ENCODE measurements at places on chromosomes 3 and 15.

DNA sequence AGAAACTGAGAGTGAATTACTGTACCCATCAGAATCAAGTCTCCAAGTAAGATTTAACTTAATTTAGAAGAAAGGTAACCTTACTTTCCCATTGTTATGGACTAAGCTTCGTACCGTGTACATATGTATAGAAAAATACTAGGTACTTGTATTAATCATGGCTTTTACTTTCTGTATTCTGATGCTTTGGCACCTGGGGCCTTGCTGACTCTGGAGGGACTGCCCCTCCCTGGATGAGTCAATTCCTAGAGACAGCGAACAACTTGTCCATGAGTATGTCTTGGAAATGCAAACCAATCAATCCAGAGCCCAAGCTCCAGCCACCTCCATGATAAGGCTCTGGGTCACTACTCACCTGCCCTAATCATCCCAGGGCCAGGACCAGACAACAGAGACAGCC lies 50.0 kb upstream of the DGKG start:
- DNase-seq = no peak

- DNase-seq = no peak
Observed at GRCh38 chr3:71701251-71701762, 23.9 kb downstream of the EIF4E3 start.

- no peak for DNase-seq
Observed at GRCh38 chr3:122146466-122146865, 37.0 kb upstream of the CASR start.

DNA sequence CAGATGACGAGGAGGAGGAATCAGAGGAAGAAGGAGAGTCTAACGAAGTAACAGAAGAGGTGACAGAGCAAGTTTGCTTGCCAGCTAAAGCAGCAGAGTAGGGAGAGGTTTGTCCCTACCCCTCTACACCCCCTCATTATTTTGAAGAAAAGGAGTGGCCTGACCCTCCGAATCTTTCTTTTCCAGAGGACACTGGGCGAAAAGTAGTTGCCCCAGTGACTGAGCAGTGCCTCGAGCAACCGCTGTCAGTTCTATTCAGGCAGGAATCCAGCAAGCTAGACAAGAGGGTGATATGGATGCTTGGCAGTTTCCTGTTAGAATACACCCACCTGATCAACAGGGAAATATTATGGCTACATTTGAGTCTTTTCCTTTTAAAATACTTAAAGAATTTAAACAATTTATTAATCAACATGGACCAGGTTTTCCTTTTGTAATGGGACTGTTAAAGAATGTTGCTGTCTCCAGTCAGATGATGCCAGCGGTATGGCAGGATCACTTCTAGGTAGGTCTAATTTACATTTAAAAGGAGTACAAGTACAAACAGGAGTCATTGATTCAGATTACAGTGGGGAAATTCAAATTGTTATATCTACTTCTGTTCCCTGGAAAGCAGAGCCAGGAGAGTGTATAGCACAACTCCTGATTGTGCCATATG lies 31.9 kb upstream of the ACVR2B start:
- no peak for DNase-seq

- no peak for DNase-seq
Observed at GRCh38 chr3:170277833-170278580, 55.8 kb downstream of the PRKCI start.

- DNase-seq = no peak
Observed at GRCh38 chr3:66068255-66068654, 29.5 kb upstream of the MAGI1 start.

DNA sequence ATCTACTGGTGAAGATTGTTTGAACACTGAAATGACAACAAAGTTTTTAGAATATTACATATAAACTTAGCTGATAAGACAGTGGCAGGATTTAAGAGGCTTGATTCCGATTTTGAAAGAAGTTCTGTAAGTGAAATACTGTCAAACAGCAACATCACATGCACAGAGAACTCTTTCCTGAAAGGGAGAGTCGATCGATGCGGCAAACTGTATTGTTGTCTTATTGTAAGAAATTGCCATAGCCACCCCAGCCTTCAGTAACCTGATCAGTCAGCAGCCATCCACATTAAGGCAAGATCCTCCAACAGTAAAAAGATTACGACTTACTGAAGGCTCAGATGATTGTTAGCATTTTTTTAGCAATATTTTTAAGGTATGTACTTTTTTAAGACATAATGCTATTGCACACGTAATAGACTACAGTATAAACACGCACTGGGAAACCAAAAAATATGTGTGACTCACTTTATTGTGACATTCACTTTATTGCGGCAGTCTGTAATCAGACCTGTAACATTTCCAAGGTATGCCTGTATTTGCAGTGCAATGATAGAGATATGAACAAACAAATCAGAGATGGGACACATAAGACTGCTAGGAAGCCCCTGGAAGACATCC lies 225.6 kb upstream of the UBE2E1 start:
- DNase-seq = no peak

DNA sequence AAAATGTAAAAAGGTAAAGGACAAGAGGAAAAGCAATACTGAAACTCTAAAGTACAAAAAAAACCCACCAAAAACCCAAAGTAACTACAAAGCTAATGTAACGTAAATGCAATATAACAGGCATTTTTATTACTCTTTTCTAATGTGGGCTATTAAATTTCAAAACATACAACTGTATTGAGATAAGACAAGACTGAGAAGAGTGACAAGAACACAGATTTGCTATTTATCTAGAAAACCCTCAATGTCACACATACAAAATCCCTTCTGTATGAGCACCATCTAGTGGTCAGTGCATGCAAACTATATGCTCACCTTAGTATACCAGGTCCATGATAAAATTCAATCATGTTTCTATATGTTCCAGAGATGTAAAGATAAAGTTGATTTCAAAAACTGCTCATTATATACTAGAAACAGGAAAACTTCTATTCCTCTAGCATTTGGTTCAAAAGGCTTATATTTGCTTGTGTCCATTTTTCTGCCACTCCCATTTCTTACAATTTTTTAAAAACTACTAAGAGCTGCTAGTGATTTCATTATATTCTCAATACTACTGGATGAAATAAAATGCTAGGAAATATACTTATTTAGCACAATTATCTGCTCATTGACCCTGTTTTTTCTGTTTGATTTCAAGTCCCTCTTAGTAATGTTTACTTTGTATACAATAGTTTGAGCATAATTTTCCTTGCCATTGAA lies 111.4 kb downstream of the DLG1 start:
- DNase-seq = no peak

DNA sequence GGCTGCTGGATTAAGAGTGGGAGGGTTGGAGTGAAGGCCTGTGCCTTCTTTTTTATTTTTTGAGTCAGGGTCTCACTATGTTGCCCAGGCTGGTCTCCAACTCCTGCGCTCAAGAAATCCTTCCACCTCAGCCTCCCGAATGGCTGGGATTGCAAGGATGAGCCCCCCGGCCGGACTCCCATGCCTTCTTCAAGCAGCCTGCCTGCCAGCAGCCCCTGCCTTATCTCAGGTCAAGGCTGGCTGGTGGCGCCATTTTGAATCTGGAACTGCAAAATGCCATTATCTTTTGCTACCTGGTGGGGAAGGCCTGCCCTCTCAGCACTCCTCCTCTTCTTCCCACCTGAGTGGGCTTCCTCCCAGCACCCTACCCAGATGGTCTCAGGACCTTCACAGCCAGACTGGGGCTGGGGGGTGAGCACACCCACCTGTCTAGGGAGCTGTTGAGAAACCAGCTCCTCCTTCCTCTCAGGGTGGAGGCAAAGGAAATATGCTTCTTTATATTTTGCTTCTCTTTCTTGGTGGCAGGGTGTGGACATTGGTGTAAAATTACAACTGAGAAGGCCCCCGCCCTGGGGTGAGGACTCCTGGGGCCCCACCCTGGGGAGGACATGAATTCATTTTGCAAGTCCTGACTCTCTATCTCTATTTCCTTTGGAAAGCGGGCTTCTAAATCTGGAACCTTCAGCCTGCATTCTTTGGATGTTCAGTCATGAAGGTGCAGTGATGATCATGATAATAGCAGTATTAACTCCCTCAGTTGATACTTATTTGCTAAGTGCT lies 7.7 kb upstream of the FLNB start:
- DNase-seq = no peak

DNA sequence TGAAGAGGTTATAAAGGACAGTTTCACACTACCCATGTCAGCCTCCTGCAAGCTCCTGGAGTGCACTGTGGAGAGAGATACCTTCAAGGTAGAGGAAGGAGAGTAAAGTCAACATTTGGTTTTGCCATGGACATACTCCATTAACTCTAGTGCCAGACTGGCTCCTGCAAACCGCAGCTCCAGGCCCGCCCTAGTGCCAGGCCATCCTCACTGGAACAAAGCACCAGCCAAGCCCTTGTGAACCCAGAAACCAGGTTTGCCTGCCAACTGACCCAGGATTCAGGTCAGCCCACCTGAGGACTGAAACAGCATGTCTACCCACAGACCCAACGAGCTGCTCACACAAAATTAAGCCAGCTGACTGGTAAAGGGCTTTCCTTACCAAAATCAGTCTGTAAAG lies 41.0 kb upstream of the TP63 start:
- no peak for DNase-seq

DNA sequence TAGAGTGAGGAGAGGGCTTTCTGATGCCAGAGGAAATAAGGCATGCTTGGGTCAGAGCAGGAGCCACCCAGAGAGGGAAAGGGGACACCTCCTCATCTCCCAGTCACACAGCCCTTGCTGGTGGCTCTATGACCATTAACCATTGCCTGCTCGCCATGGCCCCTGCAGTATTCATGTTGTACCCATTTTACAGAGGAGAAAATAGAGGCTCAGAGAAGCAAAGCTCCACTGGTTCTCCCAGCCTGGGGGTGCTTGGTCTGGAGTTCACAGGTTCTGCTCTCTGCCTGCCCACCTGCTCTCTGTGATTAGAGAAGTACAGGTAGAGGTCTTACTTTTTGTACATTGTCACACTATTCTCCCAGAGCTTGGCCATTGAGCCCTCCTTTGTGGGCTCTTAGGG lies 56.2 kb downstream of the LINGO1 start:
- no peak for DNase-seq

GRCh38 chr15:90862964-90863778 lies 5.2 kb upstream of the FURIN start:
- no peak for DNase-seq

All from activated CD8-positive, alpha-beta memory T cell treated with anti-CD3 and anti-CD28 coated beads for 48 hours (primary cell).